ENCODE measurements at places on chromosomes 1 and 21. TPM values are rescaled to one million over a fixed set of nuclear protein-coding genes. Genes with fewer than 3 reads are reported as not detected.

GRCh38 chr1:247301176-247301540 is 30.5 kb downstream of the ZNF496 start:
- DNase-seq, result no peak

TSPEAR gene
- total RNA-seq, result not detected

TMPRSS15 gene
- total RNA-seq, result not detected

DNA sequence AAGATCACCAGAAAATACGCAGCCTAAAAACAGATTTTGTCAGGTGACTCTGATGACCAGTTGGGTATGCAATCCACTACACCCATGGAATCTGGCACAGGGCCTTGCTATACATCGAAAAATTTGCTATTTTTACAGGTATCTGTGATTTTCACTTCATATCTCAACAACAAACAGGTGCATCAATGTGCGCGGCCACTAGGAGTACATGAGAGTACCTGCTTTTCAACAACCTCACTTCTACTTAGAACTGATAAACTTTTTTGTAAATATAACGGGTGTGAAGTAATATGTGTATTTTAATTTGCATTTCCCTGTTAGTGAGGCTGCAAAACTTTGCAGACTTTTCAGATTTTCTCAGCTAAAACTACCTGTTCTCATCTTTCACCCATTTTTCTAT is 80.8 kb downstream of the SLC45A1 start:
- DNase-seq, result no peak

DNA sequence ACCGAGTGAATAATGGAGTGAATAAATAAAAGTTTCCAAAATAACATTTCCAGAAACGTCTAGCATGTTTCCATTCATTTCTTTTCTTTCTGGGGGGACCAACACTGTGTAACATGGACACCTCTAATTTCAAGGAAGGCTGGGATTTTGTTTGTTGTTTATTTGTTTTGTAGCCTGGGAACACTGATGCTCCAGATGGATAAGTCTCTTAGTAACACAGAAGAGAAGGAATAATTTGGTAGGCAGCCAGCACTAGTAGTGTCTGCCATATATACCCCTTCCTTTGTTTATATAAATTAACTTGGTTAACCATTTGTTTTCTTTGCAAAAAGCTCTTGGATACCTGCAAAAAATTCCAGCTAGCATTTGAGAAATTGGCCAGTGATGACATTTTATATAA is 411.4 kb upstream of the DEPDC1 start:
- no peak for DNase-seq
